Activated CD4-positive, alpha-beta T cell treated with anti-CD3 and anti-CD28 coated beads, Interleukin-2, amount 50 U/mL, for 24 hours (primary cell): ENCODE measurements at places on chromosomes 7 and 10.

- DNase-seq: no peak
Measured at GRCh38 chr10:124033887-124034218, 59.5 kb downstream of the CHST15 start.

DNA sequence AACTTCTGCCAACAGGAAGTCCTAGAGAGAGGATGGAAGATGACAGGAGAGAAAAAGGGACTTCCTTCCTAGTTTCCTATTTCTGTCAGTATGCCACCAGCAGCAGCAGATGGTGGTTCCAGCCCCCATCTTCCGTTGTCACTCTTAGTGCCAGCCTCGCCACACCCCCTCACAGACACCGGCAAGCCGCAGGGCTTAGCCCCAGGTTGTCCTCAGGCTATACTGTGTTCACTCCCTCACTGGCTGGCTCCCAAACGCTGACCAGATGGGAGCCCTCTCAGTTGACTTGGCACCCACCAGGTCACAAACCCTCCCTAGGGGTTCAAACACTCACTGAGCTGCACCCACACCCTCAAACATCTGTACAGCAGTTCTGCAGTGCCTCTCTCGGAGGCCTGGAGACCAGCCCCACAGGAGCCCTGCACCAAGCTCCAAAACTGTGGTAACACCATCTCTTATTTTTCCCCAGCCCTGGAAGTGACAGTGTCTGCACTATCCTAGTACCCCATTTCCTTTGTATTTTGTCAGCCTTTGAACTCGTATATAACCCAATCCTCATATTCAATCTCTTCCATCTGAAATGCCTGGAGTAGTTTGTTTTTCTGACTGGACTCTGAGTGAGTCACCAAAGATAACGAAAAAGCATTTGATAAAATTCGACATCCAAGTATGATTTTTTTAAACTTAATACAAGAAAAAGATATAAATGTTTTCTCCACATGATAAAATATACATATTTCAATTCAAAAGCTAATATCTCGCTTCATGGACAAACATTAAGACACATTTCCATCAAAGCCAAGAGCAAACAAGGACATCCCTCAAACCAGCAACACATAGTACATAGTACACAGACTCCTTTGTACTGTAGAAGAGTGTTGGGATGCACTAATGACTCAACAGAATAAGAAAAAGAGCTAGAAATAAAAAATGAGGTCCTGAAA lies 34.5 kb downstream of the SMURF1 start:
- no peak for DNase-seq

DNA sequence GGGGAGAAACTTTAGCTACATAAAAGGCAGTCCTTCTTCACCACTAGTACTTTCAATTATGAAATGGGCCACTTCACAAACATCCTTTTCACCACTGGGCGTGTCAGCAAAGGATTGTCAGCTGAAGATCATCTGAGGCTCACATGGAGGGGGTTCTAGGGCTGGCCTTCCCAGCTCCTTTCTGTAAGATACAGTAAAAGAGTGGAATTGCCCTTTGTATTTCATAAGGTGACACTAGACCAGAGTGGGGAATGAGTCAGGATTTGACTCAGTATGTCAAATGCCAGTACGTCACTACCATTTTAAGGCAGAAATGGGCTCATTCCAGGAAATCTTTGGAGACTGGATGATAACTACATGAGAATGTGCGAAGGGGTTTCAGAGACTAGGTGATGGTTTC lies 21.2 kb upstream of the BLOC1S2 start:
- DNase-seq: no peak

DNA sequence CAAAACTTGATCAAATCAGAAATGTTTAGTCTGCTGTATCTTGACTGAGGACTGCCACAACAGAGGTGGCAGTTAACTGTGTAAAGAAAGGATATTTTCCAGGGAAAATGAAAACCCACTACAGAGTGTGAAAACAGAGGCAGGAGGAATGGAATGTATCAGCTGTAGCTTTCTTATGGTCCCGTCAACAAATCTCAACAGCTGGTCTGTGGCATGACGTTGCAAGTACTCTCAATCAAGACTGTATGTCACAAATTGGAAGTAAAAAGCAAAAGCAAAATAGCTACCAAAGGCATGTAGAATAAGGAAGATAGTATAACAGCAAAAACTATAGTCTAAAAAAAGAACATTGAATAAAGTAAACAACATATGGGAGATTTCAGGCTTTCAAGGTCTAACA lies 123.5 kb downstream of the KMT2C start:
- DNase-seq: no peak

- DNase-seq: no peak
Measured at GRCh38 chr7:123028339-123028738, 32.8 kb upstream of the TAS2R16 start.

DNA sequence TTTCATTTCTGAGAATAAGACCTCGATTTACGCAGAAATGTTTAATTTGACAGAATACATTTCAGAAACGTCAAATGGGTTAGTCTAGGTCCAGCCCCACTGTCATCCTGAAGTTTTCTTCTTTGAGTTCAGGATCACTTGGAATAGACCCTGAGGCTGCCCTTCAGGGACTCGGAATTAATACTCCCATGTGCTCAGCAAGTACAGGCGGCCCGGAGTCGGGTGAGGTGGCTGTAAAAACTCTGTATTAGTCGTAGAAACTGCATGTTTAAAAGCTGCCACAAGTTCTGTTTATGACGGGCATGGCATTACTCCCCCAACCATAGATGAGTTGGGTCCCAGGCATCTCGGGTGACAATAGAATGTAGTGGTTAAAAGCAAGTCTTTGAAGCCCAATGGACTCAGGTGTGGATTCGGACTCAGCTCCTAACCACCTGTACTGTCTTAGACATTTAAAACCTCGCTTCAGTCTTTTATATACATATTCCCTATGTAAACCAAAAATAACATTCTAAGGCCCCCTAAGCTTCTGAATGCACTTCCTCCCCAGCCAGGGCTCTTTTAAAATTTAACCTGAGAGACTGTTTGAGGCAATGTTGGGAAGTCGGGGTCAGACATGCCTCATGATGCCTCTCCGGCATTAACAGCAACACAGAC lies 216.3 kb downstream of the ADARB2 start:
- no peak for DNase-seq

DNA sequence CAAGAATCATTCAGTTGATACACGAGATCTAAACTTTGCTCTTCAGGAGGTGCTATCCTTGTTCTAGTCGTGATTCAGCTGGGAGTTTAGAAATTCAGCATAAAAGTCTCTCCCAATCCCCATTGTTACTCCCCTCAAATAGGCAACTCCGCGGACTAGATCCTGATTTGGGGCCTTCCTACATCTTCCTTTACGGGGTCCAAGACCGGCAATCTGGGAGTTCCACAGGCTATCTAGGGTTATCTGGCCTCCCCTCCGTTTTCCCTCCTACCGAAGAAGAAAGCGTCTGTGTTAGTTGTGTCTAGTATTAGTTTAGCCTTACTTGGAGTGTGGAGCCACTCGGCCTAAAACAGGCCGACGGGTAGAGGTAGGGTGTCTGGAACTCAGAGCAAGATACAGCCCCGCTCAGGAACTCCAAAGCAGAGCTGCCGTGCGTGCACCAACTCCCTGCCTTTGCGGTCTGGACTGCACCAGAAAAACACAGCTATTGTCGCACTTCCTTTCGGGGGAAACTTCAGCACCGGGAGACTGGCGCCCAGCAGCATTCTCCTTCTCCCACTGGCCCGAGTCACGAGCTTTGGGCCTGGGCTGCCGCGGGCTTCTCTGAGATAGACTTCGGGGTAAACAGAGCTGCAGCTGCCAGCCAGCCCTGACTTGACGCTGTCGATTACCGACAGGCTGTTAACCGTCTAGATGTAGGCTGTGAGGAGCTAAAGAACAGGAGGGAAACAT lies 1.5 kb upstream of the DLX5 start:
- DNase-seq: no peak

GRCh38 chr7:117119192-117119924 lies 166.1 kb downstream of the ST7 start:
- DNase-seq: peak; percentile 52

DNA sequence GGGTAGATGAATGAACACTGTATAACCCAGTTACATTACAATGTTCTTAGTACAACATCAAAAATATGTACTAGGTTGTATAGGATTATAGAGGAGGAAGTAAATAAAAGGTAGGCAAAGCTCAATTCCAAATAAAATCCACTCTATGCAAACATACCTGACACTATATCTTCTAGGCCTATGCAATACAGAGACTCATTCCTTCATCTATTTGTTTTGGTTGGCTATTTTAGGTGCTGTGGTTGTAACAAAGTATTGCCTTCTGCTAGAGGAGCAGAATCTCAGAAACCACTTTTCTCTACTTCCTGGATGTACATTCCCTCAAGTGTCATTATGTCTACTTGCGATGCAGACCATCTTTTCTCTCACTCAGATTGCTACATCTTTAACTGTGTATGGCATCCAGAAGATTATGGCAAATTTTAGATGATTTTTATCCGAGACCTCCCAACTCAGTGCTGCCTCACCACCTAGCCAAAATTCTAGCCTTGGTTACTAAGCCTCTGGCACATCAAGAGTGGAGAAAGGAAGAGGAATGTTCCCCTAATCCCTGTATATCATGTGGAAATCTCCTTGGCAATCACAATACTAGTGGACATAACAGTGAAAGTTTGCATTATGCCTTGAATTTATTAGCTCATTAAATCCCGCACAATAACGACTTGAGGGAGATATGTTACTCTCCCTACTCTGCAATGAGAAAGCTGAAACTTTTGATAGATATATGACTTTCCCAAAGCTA lies 5.5 kb upstream of the TFPI2 start:
- DNase-seq: no peak

- no peak for DNase-seq
Measured at GRCh38 chr7:64888901-64889685, 14.0 kb upstream of the ZNF273 start.

- DNase-seq: no peak
Measured at GRCh38 chr10:1598393-1599153, 138.8 kb downstream of the ADARB2 start.

GRCh38 chr7:132131196-132131595 lies 445.1 kb downstream of the PLXNA4 start:
- DNase-seq: no peak

- no peak for DNase-seq
Measured at GRCh38 chr10:17429490-17429889, 24.9 kb downstream of the ST8SIA6 start.

- no peak for DNase-seq
Measured at GRCh38 chr10:50387732-50388073, 136.4 kb upstream of the ASAH2 start.

GRCh38 chr10:86522510-86522855 lies 891 bp upstream of the WAPL start:
- no peak for DNase-seq

GRCh38 chr7:28329661-28330363 lies 82.5 kb upstream of the CREB5 start:
- no peak for DNase-seq

DNA sequence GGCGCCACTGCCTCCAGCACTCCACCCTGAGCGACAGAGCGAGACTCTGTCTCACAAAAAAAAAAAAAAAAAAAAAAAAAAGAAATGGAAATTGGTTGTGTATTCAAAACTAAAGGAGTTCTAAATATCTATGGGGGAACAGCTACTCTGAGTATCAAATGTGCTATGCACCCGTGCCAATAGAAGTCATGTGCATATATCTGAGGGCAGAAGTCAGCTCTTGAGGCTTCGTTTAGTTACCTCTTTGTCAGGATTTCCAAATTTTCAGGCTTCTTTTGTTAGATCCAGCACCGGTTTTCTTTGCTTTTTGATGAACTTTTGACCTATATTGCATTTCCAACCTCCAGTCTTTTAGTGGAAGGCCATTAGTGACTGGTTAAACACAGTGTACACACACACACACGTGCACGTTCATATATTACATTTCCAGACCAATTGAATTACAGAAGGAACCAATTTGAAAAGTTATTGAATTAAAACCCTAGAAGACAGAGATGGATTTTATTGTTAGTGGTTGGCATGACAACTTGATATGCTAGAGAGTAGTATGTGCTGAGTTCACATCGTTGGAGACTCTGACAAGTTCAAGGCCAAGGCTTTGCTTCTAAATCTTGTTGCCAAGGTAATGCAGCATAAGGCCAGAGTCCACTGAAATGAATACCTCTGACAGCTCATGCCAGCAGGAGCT lies 33.1 kb upstream of the ADD3 start:
- no peak for DNase-seq

- DNase-seq: no peak
Measured at GRCh38 chr7:139060695-139061237, 24.9 kb upstream of the ZC3HAV1L start.

DNA sequence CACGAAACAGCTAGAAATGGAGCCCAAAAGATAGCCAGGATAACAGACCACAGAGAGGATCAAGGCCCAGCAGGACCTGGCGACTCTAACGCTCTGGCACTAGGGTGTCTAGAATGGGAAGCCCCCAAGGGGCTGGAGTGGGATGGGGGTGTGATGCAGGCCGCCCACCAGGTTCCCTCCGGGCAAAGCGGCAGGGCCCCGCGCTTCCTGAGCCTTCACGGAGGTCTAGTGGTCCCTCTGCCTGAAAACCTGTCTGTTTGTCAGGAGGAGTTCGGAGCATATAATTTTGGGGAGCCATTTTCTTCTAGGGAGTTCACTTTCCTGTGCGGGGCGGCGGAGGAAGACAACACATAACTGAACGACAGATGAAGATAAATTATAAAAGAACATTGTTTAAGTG lies 48.2 kb upstream of the FXYD4 start:
- DNase-seq: no peak

GRCh38 chr10:8738987-8739386 lies 684.5 kb downstream of the GATA3 start:
- no peak for DNase-seq

- DNase-seq: no peak
Measured at GRCh38 chr10:96625173-96625572, 38.4 kb upstream of the TM9SF3 start.

DNA sequence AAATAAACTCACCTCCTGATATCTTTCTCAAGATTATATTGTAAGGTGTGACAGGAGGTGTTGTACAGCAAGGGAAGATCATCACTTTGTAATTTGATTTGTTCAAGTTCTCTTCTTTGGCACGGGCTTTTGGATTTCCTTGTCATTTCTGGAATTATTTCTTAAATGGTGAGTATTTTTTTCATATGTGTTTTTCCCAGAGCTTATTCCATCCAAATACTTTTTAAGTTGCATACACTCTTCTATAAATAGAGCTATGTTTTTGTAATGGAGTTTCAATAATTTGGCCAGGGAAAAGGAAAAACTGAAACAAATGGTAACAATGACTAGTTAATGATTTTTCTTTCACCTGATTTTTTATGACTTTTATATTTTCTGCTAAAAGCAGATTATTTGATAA lies 92.5 kb downstream of the CFAP58 start:
- no peak for DNase-seq

- DNase-seq: no peak
Measured at GRCh38 chr10:75034131-75034512, 77.3 kb upstream of the SAMD8 start.

DNA sequence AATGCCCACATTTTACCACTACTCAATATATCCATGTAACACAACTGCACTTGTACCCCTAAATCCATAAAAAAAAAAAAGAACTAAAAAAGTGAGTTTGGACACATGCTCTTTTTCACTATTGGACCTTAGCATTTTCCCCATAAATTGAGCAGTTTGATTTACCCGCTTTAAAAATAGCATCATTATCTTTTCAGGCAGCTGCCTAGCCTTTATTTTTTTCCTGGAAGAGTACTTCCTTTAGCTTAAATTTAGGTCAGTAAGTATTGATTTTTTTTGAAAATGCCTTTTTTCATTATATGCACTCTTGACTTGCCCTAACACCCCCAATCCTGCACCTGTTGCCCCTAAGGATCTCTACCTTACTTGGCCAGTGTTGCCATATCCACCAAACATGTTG lies 5.3 kb upstream of the NT5C3A start:
- no peak for DNase-seq
